ENCODE measurements at places on chromosomes 12 and 14.
A peak's percentile ranks its signal among the peaks of the same experiment; 100 is the strongest.

DNA sequence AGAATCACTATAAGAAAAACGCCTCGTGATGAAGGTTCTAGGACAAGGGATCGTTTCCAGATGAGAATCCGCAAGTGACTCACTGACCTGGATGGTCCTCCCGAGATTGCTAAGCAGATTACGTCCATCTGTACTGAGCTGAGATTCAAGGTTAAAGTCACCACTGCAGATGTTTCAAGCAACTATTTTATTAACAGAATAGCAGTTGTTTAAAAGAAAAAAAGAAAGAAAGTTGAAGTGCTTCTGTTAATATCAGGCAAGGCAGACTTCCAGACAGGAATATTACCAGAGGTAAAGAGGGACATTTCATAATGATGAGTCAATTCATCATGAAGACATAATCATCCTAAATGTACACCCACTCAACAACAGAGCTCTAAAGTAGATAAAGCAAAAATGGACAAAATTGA is 17.9 kb downstream of the PXN start:
- peak; percentile 62 for DNase-seq

DNA sequence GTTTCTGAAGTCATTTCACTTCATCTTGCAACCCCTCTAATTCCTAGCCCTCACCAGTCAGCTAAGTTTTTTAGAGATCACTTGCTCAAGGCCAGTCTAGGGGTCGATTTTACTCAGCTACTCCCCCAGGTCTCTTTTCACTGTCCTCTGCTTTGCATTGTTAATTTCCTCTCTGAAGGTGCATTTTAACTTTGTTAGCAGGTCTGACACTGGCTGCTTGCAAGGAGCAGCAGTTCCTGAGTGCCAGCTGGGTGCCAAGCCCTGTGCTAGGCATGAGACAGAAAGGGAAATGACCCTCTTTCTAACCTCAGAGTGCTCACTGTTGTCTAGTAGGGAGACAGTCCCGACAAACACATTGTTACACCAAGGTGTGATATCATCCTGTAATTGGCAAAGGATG is 17.8 kb upstream of the DACT1 start:
- no peak for DNase-seq

DNA sequence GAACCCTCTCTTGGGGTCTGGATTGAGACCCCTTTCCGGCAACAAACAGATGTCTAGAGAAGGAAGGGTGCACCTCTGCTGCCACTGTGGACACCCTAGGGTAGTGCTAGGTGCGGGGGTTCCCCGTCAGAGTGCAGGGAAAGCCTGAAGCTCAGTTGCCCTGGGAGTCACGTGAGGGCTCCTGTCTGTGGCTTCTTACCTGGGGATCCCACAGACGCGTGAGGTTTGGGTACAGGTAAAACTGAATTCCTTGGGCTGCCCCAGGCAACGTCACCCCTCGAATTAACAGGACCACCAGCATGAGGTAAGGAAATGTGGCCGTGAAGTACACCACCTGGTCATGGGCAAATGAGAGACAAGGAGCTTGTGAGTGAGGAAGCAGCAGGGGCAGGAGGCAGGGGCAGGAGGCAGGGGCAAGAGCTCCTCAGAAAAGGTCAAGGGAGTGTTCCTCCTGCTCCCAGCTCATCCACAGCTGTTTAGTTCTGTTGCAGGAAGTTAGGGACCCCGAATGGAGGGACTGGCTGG is 21.0 kb upstream of the SLC6A12 start:
- no peak for DNase-seq

DNA sequence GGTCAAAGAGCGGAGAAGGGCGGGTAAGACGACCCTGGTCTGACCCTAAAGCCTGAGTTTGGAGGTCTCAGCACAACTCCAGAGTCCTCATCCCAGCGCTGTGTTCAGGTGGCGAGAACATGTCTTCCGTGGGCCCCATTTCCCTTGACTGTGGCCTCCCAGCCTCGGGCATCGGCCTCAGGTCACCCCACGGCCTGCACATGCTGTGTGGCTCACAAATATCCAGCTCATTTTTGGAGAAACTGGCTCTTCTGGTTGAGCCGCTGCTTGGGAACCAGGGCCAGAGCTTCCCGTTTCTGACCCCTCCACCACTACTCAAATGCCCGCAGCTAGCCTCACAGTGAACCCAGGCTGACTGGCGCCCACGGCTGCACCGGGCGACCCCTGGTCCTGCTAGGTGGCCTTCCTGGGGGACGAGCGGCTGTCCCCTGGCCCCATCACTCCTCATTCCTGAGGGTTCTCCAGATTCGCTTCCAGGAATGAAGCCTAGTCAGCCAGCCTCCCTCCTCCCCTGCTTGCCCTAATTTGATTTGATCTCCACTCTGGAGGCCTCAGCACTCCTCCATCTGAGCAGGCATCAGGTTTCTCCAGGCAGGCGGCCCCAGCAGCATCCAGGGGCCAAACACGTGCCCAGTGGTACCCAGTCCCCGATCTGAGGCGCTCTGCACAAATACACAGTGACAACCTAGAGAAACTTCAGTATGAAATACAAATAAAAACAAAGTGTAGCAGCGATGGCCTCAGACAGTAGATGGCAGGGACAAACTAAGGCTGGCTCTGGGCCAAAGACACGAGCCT is 4.7 kb downstream of the P2RX2 start:
- no peak for DNase-seq

GRCh38 chr12:101527682-101528081 is 52.5 kb downstream of the SPIC start:
- no peak for DNase-seq

- DNase-seq, result no peak
Observed at GRCh38 chr12:111011999-111012600, 91.7 kb upstream of the MYL2 start.

GRCh38 chr14:67485501-67486095 is 2.9 kb downstream of the TMEM229B start:
- DNase-seq, result peak; percentile 11

DNA sequence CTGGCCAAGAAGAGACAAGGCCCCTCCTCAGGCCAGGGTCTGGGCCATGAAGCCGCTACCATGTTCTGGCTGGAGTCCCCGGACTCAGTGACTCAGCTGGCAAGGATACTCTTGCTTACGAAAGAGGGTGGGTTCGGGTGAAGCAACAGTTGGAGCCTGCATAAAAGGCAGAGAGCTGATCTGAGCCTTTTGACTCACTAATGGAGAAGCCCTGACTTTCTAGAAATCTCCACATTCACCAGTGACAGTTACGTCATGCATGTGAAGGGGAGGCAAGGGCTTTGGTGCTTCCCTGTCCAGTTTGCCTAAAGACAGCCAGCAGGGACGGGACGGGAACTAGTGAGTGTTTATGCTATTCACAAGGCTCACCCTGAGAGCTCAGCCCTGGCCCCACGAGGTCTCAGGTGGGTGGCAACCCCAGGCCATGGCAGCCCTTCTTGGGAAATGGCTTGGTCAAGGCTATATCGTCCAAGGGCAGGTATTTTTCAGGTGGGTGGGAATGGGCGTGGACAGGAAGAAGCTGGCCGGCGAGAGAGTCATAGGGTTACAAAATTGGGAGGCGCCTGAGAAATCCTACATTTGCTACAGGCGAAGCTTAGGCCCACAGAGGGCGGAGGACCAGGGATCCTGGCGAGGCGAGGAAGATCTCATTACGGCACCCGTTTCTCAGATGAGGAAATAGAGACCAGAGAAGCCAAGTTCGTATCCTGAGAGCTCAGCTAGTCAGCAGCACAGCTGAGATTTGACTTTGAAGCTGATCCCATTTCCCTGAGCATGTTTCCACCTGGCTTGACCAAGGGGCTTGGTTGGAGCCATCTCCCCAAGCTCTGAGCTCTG is 314.6 kb downstream of the BCL11B start:
- DNase-seq, result peak; percentile 39

- DNase-seq, result no peak
Observed at GRCh38 chr12:128930606-128931005, 77.3 kb downstream of the GLT1D1 start.

GRCh38 chr14:73752297-73752992 is 38.3 kb upstream of the PNMA1 start:
- peak; percentile 86 for DNase-seq

DNA sequence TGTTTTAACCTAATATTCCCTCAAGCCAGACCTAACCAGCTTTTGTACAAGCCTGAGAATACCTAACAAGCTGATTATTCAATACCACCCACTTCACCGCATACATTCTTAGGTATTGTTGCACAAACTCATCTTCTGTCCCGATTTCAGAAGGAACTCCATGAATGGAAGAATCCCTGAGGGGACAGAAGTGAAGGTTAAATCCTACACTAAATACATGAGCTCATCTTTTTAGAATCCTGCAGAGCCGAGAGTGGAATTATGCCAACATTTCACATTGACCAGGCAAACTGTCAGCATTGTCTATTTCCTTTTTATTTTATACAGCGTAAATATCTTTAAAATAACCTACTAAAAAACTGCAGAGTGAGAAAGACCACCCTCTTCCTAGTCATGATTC is 140.7 kb upstream of the PRICKLE1 start:
- DNase-seq, result no peak

DNA sequence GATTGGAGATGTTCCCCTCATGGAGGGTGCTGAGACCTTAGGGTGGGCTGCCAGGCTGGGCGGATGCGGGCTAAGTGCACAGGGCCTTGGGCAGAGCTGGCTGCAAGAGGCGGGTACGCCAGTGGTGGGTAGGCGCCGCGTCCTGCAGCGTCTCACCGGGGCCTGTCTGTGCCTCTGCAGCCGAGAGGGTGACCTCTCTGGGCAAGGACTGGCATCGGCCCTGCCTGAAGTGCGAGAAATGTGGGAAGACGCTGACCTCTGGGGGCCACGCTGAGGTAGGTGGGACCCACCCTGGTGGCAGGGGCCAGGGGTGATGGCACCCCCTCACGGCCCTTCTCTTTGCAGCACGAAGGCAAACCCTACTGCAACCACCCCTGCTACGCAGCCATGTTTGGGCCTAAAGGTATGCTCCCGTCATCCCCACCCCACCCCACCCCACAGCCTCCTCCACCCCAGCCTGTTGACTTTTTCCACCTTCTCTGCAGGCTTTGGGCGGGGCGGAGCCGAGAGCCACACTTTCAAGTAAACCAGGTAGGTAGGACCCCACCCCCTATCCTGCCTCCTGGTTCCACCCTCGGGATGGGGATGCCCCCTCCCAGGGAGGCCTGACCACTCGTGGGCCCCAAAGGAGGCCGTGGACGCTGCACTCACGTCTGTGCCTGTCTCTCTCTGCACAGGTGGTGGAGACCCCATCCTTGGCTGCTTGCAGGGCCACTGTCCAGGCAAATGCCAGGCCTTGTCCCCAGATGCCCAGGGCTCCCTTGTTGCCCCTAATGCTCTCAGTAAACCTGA is 1.5 kb downstream of the CRIP1 start:
- DNase-seq, result no peak

DNA sequence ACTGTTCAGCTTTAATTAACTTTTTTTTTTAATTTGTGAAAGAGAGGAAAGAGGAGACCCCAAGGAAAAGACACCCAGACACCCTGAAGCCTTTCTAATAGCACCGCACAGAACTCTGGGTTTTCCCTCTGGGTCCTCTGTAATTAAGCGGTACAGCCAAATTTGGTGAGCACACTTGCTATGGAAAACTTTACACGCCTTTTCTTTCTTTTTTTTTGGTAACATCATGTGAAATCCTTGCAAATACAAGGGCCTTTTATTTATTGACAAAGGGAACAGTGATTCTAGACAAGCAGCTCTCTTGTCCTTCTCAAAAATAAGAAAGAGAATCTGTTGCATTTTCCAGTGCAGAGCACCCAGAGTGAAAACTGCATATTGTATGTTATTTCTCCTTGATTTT is 44.4 kb upstream of the CPM start:
- no peak for DNase-seq

GRCh38 chr12:1013618-1014489 is 22.8 kb downstream of the ERC1 start:
- DNase-seq, result no peak

DNA sequence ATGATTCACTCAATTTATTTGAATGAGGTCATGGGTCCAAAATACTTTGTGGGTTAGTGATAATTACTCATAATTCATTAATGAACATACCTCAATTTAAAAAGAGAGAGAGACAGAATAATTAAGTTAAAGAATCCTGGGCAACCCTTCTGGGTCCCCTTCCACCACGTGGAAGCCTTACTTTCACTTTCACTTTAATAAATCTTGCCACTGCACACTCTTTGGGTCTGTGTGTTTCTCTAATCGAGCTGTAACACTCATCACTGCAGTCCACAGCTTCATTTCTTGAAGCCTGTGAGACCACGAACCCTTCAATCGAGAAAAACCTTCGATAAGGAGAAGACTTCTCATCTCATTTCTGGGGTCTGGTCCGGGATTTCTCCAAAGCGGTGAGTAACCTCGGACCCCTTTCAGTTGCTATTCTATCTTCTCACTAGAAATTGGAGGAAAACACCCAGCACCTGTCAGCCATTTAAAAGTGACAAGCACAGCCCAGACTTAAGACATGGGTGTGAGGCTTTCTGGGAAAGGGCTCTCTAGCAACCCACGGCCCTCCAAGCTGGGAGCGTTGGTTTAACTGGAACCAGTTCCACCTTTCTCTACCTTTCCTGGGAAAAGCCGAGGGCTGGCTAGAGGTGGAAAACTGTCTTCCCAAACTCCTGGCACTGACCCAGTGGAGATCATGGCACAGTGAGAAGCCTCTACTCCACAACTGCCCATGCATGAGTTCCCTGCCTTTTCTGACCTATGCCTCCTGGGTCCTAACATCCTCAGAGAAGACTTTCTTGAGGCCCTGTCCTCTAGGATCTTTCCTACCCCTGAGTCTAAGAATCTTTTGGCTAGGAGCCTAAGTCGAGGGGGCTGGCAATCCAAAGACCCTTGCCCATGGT is 148.8 kb upstream of the ATF7IP start:
- DNase-seq, result no peak

- no peak for DNase-seq
Observed at GRCh38 chr12:120980800-120981368, 2.5 kb downstream of the HNF1A start.

DNA sequence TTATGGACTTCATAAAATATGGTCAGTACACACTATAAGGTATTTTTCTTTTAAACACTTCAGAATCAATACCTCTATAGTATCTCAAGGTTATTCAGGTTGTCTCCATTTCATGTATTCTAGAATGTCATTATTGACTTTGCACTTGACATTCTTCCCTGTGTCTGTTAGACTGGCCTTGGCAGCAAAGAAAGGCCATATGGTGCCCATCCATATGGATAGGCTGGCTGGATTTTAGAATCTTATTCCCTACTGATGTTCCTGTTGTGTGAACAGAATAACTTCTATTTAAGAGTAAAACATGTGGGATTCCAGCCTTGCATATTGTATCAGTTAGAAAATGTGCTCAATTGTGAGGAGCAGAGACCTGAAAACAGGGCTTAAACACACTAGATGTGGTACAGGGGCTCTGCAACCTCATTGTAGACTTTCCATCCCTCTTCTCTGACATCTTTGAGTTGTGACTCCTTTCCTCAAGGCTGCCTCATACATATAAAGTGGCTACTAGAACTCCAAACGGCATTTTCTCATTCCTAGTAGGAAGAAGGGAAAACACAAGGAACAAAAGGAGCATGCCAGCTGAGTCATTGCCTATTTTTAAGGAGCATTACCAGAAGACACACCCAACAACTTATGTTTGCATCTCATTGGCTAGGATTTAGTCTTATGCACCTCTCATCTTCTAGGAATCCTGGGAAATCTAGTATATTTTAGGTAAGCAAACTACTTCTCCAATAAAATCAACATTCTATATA is 221.2 kb upstream of the TMPO start:
- DNase-seq, result no peak

All from GM04503 (cell line).